Liver (tissue), 10 donors: ENCODE measurements at places on chromosomes 16 and 17. TPM values are rescaled to one million over a fixed set of nuclear protein-coding genes. Genes with fewer than 3 reads are reported as not detected.

GNAO1 gene
- 10.8 TPM for polyA plus RNA-seq

TMEM204 gene
- polyA plus RNA-seq = 9.8 TPM

CDH16 gene
- polyA plus RNA-seq = not detected

GHDC gene
- polyA plus RNA-seq = 14.2 TPM

GRCh38 chr16:14458576-14458975 lies 171.5 kb downstream of the PARN start:
- H3K4me3 ChIP-seq = no peak overlapping the region
- DNase-seq = no peak
- H3K36me3 ChIP-seq = no peaks in the 10 kb centered on the region
- H3K4me1 ChIP-seq = no peaks in the 10 kb centered on the region
- H3K27me3 ChIP-seq = no peaks in the 10 kb centered on the region
